Motor neuron (in vitro differentiated cells): ENCODE measurements at places on chromosomes 4 and X. TPM values are rescaled to one million over a fixed set of nuclear protein-coding genes. Genes with fewer than 3 reads are reported as not detected.
A peak's percentile ranks its signal among the peaks of the same experiment; 100 is the strongest.

DNA sequence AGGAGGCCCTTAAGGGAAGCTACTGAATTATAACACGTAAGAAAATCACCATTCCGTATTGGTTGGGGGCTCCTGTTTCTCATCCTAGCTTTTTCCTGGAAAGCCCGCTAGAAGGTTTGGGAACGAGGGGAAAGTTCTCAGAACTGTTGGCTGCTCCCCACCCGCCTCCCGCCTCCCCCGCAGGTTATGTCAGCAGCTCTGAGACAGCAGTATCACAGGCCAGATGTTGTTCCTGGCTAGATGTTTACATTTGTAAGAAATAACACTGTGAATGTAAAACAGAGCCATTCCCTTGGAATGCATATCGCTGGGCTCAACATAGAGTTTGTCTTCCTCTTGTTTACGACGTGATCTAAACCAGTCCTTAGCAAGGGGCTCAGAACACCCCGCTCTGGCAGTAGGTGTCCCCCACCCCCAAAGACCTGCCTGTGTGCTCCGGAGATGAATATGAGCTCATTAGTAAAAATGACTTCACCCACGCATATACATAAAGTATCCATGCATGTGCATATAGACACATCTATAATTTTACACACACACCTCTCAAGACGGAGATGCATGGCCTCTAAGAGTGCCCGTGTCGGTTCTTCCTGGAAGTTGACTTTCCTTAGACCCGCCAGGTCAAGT lies 6.9 kb upstream of the MSANTD1 start:
- no peak for ATAC-seq

GRCh38 chr4:4256799-4257198 lies 8.8 kb upstream of the TMEM128 start:
- no peak for ATAC-seq

DNA sequence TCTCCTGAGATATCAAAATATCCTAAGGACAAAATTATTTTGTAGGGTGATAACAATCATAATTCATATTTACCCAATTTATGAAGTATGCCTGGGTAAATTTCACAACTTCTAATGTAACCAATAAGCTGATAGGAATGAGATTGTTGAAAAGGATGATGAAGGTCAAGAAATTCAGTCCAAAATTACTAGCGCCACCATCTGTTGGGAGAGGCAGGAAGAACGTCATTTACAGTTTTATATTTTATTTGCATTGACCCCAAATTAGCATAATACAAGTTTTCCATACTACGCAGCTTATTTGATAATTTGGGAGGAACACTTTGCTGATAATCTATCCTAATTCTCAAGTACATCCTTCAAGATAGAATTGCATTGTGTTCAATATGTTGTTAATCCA lies 78.7 kb downstream of the ATP8A1 start:
- no peak for ATAC-seq

DNA sequence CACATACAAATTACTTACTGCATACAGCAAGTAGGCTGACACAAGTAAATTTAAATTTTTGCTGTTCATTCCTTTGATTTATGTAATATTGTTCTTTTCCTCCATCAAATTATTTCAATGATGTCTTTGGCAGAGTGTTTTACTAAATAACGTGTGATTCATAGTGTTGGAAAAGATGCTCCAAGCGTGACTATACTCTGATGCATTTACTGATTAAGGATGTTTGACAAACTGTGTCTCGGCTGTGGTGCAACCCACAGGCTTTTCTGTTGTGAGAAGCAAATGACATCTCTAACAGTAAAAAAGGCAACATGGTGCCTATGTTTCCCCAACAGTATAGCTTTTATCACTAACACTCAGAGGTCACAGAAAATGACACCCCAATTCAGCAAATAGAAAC lies 540.9 kb downstream of the PPP4R3C start:
- no peak for ATAC-seq

DNA sequence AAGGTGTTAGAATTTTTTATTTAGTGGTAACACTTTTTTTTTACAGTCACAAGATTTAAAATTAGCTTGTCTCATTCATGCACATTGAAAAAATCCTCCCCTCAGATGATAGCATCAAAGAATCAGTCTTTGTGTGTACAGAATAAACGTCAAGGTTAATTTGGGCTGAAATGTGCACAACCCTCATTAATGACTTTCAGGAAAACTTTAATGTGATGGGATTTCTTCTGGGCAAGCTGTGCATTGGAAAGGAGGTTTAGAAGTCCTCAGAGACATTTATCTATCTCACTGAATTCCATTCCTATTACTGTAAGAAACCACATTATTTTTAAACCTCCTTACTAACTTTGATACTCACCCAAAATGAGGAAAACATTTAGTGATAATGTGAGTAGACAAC lies 88.2 kb upstream of the TECRL start:
- no peak for ATAC-seq

DNA sequence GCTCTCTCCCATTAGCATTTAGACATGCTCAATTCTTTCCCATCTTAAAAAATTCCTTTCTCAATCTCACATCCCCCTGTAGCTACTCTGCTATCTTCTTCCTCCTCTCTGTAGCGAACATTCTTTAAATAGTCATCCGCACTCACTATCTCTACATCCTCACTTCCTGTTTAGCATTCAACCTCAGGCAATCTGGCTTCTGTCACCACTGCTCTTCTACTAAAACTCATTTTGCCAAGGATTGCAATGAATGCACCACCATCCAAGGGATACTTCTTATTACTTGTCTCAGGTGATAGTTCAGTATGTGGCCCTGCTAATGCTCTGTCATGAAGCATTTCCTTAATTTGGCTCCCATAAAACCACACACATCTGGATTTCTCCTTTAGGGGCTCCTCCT lies 10.9 kb upstream of the TET2 start:
- no peak for ATAC-seq

- no peak for ATAC-seq
Measured at GRCh38 chrX:39850630-39851152, 247.1 kb downstream of the BCOR start.

DNA sequence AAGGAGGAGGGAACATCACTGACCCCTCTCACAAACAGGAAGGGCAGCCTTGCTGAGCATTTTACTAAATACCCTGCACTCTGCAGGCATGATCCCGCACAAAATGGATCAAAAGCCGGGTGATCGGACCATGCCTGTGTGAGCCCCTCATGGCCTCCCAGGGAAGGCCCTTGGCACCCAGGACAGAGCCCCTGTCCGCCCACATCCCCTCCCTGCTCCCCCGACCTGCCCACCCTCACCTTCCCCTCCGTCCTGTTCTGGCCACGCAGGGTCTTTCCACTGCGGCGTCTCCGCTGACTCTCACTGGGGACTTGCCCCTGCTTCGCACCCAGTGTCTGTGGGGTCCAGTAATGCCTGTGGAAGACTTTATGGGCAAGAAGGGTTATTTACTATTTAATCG lies 105.0 kb downstream of the HMX1 start:
- ATAC-seq, result no peak

- ATAC-seq, result peak; percentile 53
Measured at GRCh38 chrX:153780678-153781427, at the start of gene SRPK3. Gene SRPK3 (plus strand): TSS chrX:153781041. CDS start chrX:153781087, 46 bp downstream.

DNA sequence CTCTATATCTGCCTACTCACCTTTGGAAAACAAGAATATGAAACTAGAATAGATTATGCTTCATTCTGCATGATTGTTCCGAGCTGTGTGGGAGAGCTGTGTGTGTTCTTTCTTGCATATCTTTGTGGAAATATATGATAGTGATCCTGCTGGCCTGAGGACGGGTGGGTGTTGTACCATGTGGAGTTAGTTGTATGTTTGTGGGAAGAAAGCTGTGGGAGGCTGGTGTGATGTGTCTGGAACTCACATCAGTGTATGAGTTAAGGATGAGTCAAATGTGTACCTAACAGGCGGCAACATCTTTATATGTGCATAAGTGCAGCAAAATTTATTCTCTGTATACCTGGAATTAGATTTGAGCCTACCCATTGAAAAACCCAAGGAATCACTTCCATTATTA lies 208.1 kb upstream of the ADGRL3 start:
- no peak for ATAC-seq

DNA sequence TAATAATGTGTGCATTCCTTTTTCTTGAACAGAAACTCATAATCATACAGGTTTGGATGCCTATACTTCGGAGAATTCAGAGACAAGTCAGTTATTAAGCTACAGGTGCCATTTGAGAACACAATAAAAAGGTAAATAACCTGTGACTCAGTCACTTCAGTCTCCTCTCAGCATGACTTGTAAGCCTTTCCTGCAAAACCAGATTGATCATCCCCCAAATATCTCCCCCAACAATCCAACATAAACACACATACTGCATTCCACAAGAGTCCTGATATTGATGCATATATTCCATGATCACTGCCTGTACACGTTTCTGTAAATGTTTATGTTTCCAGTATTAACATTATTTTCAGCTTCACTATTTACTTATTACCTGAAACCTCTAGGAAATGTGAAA lies 110.8 kb downstream of the PWWP3B start:
- ATAC-seq, result no peak

- ATAC-seq, result no peak
Measured at GRCh38 chr4:89939546-89939945, 44.9 kb downstream of the MMRN1 start.

GRCh38 chr4:78100060-78100459 lies 42.9 kb downstream of the FRAS1 start:
- ATAC-seq, result no peak

DNA sequence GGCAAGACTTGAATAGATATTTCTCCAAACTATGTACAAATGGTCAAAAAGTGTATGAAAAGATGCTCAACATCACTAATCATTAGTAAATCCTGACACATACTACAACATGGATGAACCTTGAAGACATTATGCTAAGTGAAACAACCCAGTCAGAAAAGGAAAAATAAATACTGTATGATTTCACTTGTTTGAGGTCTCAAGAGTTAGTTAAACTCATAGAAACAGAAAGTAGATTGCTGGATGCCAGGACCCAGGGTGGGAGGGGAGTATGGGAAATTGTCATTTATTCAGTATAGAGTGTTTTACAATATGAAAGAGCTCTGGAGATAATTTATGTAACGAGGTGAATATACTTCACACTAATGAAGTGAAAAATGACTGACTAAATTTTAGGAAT lies 32.4 kb downstream of the PRMT9 start:
- no peak for ATAC-seq

DNA sequence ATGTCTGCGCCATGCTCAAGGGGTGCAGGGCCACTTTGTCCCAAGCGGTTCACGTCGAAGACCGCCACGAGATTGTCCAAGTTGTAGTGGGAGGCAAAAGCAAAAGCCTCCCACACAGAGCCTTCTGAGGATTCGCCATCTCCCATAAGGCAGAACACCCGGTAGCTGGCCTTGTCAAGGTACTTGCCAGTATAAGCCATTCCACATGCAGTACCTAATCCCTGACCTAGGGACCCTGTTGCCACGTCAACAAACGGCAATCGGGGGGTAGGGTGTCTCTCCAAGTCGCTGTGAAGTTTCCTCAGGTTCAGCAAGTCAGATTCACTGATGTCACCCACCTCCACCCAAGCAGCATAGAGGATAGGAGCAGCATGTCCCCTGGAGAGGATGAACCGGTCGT lies 424 bp downstream of the TKTL2 start:
- ATAC-seq, result no peak

DNA sequence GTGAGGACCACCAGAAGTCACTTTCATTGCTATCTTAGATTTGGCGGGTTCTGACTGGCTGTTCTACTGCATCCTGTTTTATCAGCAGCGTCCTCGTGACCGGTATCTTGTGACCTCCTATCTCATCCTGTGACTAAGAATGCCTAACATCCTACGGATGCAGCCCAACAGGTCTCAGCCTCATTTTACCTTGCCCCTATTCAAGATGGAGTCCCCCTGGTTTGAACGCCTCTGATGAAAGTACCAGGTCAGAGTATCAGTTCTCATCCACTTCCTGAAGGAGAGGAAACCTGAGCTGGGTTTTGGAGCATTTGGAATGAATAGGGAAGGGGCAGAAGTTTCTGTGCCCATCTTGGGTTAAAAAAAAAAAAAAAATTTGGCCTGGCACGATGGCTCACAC lies 70.2 kb downstream of the SLC34A2 start:
- no peak for ATAC-seq

DNA sequence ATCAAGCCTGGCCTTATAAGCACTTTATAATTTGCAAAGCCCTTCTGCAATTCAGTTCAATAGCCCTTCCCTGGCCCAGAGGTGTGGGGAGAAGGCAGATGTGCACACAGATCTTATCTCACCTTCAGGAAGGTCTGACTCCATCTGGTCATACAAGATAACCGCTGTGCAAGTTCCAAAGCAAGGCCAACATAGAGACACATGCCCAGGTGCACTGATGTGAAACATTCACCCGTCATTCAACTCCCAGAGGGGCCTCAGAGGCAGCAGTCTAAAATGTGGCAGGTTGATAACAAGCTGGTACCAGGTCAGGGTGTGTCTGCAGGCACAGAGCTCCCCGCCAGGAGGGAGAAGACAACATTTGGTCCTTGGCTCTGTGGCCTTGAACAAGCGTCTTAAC lies 10.9 kb upstream of the WFS1 start:
- no peak for ATAC-seq

DNA sequence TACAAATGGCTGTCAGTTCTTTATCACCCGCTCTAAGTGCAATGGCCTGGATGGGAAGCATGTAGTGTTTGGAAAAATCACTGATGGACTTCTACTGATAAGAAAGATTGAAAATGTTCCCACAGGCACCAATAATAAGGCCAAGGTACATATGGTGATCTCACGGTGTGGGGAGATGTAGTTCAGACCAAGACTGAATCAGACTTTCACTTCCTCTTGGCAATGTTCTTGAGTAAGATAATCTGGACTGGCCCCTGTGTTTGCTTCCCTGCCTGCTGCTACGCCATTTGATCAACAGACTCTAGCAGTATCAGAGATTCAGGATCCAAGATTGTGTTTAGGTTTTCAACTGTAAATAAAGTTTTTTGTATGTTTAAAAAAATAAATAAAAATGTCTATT lies 682.2 kb upstream of the AMOT start:
- ATAC-seq, result no peak

Gene HS6ST2
- total RNA-seq, result 15.3 and 15.4 TPM in 2 replicates

Gene PNMA6F
- total RNA-seq, result 0.30 and 0.73 TPM in 2 replicates

Gene CXorf66
- total RNA-seq, result not detected in 2 replicates

Gene CCDC149
- 7.5 and 9.4 TPM in 2 replicates for total RNA-seq

Gene IL1RAPL2
- total RNA-seq, result 0.29 and 0.30 TPM in 2 replicates

Gene PRR32
- total RNA-seq, result 0.18 TPM in 1 of 2 replicates, not detected in the other

Gene C4orf50
- 0.41 and 0.46 TPM in 2 replicates for total RNA-seq

Gene CYTL1
- 0.55 TPM in 1 of 2 replicates, not detected in the other for total RNA-seq

Gene KLF8
- 0.73 and 1.3 TPM in 2 replicates for total RNA-seq
